ENCODE measurements at places on chromosomes 12 and 14.

DNA sequence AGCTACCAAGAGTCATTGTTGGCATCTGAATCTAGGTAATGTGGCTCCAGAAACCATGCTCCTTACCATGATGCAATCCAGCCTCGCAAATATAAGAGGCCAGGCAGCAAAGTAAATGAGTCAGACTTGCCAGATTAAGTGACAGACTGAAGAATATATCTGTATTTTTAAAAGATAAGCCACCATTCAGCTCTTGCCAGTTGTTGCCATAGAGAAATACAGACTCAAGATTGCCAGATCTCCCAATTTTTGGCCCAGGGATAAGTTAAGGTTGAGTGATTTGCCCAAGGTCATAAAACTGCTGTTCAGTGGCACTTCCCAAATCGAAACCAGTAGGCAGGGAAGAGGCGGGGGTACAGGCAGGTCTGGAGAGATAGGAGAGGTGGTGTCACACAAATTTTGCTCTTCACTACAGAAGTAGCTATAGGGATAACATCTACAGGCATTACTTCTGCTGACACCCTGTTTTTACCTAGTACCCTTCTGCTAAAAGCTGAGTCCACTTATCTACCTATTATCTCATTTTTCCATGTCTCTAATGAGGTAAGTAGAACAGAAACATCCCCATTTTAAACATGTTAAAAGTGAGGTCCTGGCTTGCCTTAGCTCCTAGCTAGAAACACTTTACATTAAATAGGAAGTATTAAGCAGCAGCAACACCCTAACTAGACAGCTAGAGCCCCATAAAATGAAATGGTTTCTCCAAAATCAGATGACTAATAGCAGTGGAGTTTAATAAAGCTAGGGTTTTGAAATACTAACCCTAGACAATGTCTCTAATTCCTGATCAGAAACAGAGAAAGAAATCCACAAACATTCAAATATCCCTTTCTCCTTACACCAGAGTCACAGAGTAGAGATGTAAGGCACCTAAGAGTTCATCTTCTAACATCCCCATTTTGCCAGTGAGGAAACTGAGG lies 19.5 kb downstream of the DCAF5 start:
- peak; percentile 19 for DNase-seq

GRCh38 chr14:20624495-20625070 lies 16.9 kb downstream of the OR6S1 start:
- peak; percentile 43 for DNase-seq

- DNase-seq = no peak
Observed at GRCh38 chr14:60839657-60840056, 105.1 kb downstream of the MNAT1 start.

DNA sequence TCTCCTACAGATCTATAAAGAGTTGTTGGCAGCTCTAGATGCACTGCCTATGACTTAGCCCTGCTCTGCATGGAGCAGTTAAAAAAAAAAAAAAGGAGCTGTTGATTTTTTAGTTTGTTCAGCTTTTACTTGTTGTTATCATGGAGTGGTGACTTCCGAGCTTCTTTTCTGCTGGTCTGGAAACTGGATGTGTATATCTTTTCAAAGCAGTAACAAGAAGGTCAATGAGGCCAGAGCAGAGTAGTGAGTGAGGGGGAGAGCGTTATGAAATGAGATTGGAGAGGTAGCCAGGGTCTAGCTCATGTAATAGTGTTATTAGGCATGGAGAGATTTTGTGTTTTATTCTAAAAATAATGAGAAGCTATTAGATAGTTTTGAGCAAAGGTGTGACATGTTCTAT lies 13.2 kb upstream of the TUBA1B start:
- DNase-seq = no peak

DNA sequence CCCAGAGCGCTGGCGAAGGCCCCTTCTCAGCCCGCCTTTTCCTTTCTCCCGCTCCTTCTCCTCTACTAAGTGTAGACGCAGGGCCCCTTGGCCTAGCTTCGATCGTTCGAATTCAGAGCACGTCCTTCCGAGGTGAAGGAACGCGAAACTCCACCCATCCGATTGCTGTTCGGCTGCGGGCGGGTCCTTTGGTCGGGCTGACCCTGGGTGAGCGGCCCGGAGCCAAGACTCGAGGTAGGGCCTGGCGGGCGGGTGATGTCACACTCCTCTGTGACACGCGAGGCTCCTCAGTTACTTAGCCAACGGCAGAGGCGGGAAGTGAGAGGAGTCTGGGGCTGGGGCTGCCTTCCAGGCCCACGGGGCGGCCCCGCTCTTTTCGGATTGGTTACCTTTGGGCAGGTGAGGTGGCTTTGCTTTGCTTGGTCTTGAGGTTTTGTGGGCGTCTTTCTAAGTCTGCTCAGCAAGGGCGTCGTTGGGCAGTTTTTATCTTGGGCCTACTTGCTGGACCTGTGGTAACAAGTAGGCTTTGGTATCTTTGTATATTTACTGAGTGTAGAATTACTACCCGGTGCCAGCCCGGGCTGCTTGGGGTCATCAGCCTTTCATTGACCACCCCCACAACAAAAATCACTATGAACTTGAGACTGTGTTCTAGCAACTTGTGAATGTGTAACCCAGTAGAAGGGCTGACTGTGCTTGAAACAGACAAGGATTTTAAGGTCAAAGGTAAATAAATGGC lies 694 bp downstream of the TMBIM6 start:
- DNase-seq = peak; percentile 90

DNA sequence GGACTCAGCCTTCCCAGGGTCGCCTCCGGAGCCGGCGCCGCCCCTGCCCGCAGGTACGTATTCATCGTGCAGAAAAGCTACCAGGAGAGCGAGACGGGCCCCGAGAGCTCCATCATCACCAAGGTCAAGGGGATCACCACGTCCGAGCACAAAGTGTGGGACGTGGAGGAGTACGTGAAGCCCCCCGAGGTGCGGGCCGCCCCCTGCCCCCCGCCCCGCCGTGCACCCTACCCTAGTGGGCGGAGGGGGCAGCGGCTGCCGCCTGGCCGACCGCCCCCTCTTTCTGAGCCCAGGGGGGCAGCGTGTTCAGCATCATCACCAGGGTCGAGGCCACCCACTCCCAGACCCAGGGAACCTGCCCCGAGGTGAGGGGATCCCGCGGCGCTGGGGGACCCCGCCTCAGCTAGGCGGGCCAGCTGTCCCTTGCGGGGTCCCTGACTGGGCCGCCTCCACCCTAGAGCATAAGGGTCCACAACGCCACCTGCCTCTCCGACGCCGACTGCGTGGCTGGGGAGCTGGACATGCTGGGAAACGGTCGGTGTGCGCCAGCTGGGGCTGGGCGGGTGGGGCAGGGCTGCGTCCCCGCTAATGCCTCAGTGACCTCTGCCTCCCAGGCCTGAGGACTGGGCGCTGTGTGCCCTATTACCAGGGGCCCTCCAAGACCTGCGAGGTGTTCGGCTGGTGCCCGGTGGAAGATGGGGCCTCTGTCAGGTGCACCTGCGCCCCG lies 973 bp downstream of the P2RX2 start:
- DNase-seq = no peak

- DNase-seq = no peak
Observed at GRCh38 chr14:45199230-45199629, 53.8 kb downstream of the MIS18BP1 start.

DNA sequence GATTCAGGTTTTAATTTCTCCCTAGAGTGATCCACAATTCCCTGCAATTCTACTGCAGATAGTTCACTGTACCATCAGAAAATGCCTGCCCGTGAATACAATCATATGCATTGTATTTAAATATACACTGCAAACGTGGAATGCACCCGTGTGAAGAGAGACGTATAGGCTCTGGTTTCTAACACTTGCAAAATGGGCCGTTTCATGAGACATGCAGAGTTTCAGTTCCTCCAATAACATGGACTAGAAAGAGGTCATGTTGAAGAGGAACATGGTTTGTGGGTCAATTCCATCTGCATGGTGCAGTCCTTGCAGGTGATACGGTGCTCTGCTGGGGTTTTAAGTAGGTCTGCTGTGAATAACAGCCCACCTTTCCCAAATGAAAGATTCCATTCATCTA lies 373.3 kb downstream of the TMEM132D start:
- DNase-seq = no peak

DNA sequence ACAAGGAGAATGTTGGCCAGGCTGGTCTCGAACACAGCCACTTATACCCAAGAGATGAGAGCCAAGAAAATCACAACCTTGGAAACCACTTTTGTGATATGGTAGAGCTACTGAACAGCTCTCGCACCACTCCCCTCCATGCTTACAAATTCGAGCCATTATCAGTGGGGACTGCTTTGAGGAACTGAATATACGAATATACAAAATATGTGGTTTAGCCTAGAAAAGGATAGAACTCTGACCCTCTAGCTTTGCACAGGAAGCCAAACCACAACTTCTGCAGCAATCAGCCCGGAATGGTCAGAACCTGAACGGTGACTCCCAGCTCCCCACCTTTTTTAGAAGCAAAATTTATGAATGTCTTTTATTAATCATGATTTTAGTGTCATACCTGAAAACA lies 129.8 kb upstream of the TMEM132C start:
- no peak for DNase-seq

- DNase-seq = peak; percentile 90
Observed at GRCh38 chr12:6869049-6870021, 2.0 kb downstream of the TPI1 start.

- DNase-seq = no peak
Observed at GRCh38 chr12:113149361-113150150, at the start of gene CFAP73. Gene CFAP73 (plus strand): TSS chr12:113149724. CDS start chr12:113149858, 134 bp downstream.

DNA sequence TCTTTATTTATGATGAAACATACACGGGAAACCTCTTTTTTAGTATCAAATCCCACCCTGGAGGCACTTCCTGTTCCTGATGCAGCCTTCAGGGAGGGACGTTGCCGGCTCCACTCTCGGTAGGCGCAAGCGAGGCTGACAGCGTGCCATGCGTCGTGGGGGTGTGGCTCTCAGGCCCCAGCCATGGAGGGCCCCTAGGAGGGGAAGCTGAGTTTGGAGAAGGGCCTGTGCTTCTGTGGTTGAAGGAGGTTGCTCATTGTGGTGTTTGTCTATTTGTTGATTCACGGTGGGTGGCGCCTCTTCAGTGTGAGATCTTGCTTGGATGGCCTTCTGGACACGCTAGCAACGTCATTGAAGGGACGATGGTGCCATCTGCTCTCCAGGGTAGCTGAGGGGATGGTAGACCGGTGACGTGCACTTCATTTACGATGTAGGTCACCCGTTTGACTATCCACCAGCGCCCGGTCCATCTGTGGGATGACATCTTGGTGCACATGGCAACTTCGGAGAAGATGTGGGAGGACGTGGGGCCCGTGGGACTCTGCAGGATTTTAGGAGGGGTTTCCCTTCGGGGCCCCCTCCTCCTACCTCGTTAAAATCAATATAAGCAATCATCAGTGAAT lies 126.3 kb upstream of the RTL1 start:
- DNase-seq = no peak

DNA sequence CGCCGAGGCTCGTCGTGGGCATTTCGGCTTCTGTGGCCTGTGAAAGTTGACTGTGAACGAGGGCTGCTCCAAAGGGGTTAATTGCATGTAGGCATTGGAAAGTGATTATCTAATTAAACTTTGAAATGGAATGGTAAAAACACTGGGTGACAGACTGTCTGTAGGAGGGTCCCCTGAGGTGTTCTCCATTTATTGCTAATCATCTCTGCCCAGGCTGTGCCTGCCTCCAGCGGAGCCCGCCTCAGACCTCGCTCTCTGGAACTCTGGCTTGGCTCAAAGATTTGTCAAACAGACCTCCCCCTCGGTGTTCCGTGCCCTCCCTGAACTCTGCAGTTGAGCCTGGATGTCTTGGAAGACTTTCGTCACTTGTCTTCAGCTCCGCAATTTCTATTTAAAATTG lies 50.2 kb upstream of the VRK1 start:
- DNase-seq = no peak

DNA sequence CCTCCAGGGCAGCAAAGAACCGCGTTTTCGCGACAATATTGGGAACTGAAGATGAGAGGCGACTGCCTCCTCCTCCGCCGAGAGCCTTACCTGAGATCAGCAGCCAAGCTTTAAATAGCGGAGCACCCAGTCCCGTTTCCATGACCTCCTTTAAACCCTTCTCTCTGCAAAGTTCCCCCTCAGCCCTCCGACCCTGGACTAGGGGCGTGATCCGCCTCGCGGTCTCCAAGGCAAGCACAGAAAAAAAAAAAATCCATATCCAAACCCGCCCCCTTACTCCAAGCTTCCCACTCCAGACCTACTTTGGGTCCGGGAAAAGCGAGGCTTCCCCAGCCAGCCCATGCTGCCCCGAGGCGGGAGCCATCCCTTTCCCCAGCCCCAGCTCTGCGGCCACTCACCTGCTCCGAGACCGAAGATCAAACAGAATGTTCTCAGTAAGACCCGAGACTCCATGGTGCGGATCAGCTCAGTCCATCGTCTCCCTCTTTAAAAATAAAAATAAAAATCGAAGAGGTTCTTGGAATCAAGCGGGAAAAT lies 630 bp downstream of the NELL2 start:
- DNase-seq = no peak

DNA sequence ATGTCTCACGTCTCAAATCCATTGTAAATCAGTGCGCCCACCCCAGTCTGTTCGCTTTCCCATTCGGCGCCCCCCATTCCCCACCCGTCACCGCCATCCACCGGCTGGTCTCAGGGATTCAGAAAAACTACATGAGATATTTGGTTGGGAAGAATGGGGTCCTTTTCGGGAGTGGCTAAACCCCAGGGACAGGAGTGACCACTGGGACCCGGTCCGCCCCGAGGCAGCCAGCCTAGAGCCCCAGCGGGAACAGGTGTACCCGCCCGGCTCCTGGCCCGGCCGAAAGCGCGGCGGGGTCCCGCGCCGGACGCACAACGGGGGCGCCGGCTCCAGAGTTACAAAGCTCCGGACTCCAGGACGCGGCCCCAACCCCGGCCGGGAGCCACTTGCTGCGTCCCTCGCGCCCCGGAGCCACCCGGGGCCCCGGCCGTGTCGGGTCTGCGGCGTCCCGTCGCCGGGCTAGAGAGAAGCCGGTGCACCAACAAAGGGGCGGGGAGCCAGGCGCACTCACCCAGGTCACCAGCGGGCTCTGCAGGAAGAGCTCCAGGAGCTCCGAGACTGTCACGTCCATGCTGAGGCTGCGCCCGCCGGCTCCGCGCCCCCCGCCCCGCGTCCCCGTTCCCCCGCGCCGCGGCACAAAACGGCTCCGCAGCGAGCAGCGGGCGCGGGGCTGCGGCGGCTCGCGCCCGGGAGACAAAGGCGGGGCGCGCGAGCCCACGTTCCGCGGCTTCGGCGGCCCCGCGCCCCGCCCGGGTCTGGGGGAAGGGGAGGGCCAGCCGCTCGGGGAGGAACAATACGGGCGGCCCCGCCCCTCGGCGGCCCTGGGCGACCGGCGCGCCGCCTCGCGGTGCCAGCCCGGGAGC lies at the start of gene CCDC88C:
Gene CCDC88C, minus strand, starts transcription at position 701 of the 863 bp plus-strand sequence. Its CDS starts 130 bp downstream, at position 571.
- DNase-seq = peak; percentile 66

- DNase-seq = peak; percentile 82
Observed at GRCh38 chr14:76904740-76905569, 78.7 kb downstream of the LRRC74A start.

GRCh38 chr14:34685819-34686428 lies 28.5 kb downstream of the CFL2 start:
- DNase-seq = no peak

Data from CD4-positive, alpha-beta T cell treated with Interleukin-2 at 100 ng/mL for 4 hours (primary cell).